ENCODE measurements at places on chromosomes 4 and X.

DNA sequence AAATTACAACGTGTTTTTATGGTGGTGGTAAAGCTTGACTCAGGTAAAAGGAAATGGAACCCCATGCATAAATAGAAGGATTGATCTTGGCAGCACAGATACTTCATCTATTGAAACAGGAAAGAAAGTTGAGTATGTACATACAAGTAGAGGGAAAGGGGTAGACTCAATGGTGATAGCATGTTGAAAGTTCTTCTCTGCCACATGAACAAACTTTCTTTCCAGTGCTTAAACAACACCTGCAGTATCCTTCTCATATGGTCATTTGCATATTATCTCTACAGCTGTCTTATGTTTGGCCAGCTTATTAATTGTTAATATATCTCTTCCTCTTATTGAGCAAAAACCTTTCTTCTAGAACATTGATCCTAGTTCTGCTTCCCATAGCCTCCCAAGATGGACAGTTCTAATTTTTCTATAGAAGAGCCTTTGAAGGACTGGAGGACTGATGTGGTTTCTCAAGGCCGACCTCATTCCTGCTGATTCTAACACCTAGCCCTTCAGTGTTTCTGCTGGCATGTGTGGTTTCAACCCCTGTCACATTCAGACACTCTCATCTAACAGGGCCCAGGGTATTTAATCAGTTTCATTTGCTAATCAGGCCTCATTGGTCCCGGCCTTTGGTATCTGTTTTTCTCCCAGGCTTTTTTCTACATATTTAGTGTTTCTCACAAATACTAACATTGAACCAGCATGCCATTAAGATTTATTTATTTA, 108.1 kb upstream of the SPRY1 start:
- DNase-seq, result no peak

GRCh38 chr4:168509786-168510185, 12.9 kb downstream of the PALLD start:
- no peak for DNase-seq

- no peak for DNase-seq
Observed at GRCh38 chr4:903066-904046, 28.8 kb downstream of the GAK start.

- no peak for DNase-seq
Observed at GRCh38 chrX:41043196-41043595, 42.0 kb upstream of the USP9X start.

DNA sequence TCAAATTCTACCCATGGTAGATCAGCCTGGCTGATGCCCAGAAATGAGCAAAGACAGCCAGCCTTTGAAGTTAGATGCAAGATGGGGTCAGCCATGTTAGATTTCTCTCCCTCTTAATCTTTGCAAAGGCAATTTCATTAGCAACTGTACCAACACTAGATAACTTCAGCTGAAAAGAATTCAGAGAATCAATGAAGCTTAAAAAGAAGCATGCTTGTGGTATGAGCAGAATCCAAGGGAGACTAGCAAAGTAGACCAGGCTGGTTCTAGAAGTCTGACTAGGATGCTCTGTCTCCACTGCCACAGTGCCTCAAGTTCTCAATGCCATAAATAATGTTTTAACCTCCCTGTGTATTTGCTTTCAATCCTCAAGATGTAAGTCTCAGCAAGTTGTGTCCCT, 247.3 kb downstream of the SLC7A11 start:
- no peak for DNase-seq

DNA sequence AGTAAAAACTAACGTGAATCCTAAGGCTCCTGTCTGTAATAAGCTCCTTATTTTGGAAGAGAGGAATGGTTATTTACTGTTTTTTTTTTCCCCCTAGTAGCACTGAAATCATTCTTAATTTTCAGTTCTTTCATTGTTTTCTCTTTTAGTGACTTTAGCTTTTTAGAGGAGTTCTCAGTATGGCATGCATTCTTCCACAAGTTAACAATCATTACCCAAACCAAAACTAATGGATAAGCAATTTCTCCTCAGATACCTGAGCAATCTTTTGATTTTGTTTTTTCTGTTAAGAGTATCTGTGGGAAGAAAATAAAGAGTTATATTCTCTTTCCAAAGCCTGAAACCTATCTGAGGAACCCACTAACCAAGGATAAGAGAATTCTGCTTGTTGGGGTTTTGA, 16.7 kb upstream of the PPA2 start:
- DNase-seq, result no peak

DNA sequence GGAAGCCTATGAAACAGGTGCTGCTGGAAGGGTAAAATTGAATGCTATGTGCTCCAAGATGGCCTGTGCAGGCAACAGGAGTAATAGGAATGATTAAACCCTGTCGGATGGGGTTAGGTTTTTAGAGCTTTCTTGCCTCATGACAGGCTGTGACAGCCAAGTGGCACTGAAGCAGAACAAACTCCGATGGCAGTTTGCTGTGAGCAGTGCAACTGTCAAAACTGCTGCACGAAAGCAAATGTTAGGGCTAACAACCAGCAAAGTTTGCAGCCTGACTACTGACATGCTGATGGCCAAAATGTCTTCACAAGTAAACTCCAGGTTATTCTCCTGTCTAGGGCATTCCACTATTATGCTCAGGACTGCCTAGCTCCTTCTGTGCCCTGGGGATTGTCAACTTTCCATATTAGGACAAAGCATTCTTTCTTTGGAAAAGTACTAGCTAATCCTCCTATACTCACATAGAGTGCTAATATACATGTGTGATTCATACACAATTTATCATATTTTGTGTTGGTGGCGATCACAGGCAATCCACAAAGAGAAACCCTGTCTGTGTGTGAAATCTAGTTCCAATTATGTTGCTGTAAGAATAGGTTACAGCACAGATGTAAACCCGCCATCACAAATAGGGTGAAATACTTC, 486.6 kb upstream of the TENM3 start:
- DNase-seq, result no peak

GRCh38 chrX:17104433-17104832, 158.0 kb downstream of the REPS2 start:
- DNase-seq, result no peak

DNA sequence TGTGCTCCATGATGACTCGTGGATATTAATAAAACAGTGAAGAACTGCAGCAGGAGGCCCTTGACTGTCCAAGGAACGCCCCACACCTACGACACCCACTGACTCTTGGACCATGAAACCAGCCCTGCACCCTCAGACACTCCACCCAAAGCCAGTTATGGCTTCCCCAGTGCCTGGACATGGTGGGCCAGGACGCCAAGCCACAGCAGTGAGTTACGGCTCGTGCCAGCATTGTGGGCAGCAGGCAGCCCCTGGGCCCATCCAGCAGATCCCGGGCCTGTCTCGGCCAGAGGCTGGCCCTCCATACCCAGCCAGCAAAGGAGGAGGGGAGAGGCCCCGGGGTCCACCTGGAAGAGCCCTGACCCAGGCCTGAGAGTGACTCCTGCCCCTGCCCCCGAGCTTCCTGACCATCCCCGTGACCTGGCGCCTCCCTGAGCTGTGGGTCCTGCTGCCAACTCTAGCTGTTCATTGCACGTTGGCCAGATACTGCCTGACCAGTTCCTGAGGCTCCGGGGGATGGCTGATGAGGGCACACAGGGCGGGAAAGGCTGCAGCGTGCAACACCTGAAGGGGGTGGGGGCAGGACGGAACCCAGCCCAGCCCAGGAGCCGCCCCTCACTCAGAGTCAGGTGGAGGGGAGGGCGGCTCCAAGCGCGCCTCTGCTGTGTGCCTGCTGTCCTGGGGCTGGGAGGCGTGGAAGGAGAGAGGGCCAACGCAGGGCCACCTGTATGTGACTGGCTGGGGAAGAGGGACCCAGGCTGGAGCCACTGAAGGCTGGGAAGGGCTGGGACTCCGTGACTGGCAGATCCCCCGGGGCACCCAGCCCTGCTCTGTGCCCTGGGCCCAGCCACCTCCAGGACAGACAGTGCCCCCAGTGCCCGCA, 739 bp downstream of the SLC49A3 start:
- DNase-seq, result no peak

DNA sequence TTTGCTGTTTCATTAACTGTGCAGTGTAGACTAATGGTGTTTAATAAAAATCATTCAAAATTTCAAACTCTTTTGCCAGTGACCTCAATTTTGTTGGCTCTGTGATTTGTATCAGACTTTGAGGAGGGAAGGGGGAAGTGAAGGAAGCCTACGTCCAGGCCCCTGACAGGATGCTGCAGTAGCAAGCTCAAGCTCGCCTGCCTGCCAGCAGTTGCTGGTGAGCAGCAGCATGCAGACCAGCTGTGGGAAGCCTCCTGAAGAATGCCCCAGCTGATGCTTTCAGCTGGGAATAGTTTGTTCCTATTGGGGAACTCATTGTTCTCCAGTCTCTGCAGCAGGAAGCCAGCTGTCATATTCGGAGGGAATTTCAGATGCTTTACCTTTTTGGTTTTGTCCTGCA, 495.2 kb downstream of the AFF2 start:
- DNase-seq, result no peak

DNA sequence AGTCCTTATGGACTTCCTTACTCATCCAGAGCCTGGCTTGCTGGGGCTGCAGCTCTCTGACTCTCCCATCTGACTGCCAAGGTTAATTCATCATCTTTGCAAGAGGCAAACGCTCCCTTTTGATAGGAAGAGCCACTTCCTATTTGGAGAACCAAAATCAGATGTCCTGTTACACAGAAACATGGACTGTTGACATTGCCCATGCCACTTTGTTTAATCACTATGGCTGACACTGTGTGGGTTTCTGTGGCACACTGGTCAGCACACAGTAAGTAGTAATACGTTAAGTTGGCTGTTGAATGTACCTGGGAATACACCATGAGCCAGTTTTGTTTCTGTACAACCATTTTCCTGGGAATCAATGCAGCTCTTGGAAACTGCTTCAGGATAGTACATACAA, 45.1 kb upstream of the TMEM33 start:
- DNase-seq, result no peak

DNA sequence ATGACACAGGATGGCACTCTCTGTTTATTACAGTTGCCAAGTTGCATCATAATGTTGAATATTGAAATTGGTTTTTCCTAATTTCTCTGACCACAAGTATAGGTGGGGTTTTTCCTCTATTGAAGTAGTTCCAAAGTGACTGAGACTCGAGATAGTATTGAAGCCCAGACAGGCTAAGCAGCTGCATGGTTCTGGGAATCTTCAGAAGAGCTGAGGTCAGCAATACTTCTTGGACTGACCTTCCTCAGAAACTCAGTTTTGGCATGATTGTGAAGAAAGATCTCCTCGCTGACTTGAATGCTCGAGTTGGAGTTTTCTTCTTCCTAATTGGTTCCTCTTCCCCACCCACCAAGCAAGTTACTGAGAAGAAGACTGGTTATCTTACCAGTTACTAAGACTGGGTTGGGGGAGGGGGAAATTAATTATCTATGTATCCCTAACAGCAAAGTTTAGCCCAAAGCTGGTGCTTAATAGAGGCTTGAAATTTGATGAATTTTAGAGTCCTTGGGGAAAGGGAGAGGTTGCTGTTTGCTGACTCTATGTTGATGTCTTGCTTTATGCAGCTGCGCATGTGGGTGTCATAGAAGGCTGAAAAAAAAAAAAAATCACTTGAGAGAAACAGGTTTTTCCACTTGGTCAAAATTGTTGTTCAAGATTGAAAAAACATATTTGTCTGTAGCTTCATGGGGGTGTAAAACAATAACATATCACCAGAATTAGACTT, 91.1 kb downstream of the P2RY10 start:
- DNase-seq, result no peak

DNA sequence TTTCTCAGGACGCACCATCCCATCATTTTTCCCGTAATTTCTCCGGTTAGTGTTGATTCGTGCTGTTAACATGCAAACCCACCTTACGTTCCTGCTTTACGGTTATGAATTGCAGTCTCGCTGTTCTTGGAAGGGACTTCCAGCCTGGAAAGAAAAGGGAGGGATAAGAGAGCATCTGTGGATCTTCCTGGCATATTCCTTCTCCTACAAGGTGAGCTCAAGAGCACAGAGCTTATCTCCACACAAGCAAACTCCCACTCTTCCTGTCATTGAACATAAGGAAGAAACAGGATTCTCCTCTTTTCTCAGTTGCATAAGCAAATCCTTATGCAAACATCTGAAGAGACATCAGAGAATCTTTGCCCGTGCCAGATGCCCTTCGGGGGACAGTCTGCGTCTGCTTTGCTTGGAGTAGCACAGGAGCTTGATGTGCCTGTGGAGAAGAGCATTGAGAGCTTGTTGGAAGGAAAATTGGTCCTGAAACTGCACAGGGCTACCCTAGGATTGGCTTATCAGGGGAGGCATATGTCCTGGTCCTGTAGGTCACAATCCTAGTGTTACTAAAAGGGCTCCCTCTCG, 127.0 kb downstream of the ASMT start:
- DNase-seq, result no peak

- DNase-seq, result no peak
Observed at GRCh38 chr4:3308691-3309090, 15.9 kb downstream of the RGS12 start.

GRCh38 chr4:88090898-88091297, 67.5 kb downstream of the ABCG2 start:
- DNase-seq, result no peak

DNA sequence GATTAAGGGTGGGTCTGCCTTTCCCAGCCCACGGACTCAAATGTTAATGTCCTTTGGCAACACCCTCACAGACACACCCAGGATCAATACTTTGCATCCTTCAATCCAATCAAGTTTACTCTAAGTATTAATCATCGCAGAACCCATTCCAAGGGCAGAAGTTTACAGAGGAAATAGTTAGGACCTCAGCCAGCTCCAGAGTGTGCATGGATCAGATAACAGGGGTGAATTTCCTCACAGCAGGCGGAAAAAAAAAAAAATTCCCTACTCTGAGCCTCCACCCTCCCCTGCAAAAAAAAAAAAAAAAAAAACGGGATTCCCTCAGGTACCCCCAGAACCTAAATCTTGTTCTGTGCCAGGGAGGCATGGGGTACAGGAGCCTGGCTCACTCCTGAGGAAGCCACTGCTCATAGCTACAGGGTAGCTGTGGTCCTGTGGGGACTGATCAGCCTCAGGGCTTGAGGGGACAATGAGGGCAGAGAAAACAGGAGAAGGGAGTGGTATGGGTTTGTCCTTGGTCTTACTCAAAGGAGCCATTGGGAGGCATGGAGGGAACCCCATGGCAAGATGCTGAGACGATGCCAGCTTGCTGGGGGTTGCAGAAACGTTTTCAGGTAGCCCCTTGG, 113.0 kb downstream of the DHRSX start:
- DNase-seq, result no peak

- no peak for DNase-seq
Observed at GRCh38 chr4:81724925-81725329, 253.2 kb upstream of the RASGEF1B start.

- no peak for DNase-seq
Observed at GRCh38 chr4:139229534-139230039, 50.4 kb downstream of the MGARP start.

- DNase-seq, result no peak
Observed at GRCh38 chr4:10664408-10664807, 20.2 kb downstream of the CLNK start.

DNA sequence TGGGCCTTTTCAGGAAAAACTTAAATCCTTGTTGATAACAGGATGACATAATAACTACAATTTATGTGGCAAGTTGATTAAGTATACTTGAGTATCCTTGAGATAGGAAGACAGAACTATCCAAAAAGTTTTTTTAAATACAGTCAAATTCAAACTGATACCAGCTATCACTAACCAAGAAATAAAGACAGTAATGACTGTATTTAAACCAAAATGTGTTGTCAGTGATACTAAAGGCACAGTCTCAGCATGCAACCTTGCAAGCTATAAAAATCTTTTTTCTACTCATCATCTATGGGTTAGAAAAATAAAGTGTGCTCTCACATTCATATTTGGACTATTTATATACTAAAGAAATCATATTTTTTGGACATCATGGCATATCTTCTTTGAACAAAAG, 64.7 kb downstream of the PAPSS1 start:
- DNase-seq, result no peak

All from T follicular helper cell (primary cell).